ENCODE measurements at places on chromosomes 16 and 17. TPM values are rescaled to one million over a fixed set of nuclear protein-coding genes. Genes with fewer than 3 reads are reported as not detected.

RRAD gene
- not detected for polyA plus RNA-seq

DNA sequence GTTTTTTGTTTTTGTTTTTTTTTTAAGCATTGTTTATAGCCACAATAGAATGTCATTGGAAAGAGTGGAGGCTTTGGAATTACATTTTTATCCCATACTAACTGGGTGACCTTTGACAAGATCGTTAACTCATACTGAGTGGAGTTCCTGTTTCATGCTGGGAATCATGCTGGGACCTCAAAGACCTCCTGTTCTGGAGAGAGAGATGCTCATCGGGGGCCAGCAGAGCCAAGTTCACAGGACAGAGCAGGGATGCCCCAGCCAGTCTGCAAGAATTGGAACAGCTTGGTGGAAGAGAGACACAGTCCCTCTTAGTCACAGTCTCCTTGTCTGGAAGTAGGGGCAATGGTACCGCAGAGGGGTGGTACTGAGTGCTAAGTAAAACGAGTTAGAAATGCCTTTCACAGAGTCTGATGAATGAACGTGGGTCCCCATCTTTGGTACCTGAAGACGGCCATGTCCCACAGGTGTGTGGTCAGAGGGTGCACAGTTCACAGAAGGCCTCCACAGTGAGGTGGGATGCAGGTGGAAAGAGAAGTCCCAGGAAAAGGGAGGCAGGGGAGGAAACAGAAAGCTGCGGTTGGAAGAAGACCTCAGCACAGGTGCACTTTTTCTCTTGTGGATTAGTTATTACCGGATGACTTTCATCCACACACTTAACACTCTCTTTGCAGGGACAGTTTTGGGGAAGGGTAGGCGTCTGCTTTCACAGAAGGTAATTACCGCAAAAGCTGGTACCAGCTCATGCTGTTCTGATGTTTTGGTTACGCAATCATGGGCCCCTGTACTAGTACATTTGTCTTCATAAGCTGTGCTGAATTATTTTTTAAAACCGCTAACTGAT lies 147.8 kb downstream of the PRKCA start:
- no peak for DNase-seq
- H3K36me3 ChIP-seq, result no peaks in the 10 kb centered on the region
- no peak overlapping the region for H3K4me3 ChIP-seq
- H3K4me1 ChIP-seq, result no peaks in the 10 kb centered on the region

DNA sequence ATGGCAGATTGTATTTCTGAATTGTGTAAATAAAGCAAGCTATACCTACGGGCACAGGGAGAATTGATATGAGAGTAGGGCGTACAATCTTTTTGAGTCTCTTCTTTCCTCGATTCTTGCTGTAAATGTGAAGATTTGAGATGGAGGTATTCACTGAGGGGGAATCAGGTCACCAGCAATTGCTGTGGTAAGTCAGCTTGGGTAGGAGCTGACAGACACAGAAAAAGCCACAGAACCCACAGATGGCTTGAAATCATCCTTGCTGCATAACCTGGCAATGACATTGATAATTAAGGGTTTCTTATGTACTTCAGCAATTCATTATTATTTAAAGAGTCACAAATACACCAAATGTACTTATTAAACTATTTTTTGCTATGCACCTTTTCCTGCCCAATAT lies 164.2 kb downstream of the CNTNAP4 start:
- H3K27me3 ChIP-seq, result no peaks in the 10 kb centered on the region
- H3K4me3 ChIP-seq, result no peak overlapping the region
- H3K36me3 ChIP-seq, result no peaks in the 10 kb centered on the region
- no peak overlapping the region for H3K27ac ChIP-seq

DNA sequence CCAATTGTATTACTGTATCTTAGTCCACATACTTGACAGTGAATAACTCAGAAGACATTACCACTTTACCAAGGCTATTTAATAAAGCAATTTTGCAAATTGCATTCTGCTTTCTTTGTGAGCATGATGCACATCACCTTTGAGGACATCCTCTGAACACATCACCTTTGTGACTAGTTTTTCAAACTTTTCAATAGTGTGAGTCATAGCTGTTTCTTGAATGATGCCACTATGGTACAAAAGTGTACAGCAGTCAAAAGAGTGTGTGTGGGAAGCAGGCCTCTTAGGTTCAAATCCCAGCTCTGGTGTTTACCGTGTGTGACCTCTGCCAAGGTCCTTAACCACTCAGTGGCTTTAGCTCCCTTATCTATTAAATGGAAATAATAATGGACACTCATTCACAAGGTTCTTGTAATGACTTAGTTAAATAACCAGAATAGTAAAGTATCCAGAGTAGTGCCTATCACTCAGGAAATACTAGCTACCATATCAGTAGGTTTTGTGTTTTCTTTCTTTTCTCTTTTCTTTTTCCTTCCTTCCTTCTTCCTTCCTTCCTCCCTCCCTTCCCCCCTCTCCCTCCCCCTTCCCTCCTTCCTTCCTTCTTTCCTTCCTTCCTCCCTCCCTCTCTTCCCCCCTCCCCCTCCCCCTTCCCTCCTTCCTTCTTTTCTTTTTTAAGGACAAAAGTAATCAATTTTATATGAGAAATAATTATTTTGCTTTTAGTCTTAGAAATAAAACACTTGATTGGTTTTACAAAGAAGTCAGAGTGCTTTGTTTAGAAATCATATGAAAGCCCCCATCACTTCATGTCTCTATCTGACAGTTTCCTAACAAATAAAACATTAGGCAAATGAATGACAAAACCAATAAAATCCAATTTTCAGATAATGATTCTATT lies 178.9 kb downstream of the MYO1D start:
- H3K36me3 ChIP-seq, result no peaks in the 10 kb centered on the region
- H3K27me3 ChIP-seq, result peaks cover 4% of the 10 kb centered on the region
- DNase-seq, result no peak
- no peak overlapping the region for H3K4me3 ChIP-seq
- no peak overlapping the region for H3K27ac ChIP-seq
- H3K4me1 ChIP-seq, result peaks cover 11% of the 10 kb centered on the region
